H9 (cell line): ENCODE measurements at places on chromosomes 2 and 18.

DNA sequence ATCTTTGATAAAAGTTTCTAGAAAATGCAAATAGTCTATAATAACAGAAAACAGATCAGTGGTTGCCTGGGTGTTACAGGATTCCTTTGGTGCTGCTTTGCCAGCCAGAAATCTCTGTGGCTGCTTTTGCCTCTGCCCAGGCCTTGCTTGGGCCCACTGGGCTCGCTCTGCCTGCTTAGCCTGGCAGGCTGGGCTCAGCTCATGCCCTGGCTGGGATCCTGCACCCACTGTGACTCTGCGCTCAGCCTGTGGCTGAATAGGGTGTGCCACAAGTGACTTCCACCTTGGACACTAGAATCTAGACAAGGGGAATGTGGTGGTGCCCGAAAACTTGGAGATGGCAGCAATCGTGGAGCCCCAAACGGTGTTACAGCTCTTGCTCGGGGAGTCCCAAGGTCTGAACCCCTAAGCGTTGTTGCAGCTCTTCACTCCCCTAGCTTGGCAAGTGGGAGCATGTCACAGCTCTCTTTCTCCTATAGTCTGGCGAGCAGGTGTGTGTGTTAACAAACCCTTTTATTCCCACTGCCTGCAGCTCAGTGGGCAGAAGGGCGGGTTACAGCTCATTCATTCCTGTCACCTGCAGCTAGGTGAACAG lies 50.9 kb downstream of the FBXO48 start:
- no peak for DNase-seq

DNA sequence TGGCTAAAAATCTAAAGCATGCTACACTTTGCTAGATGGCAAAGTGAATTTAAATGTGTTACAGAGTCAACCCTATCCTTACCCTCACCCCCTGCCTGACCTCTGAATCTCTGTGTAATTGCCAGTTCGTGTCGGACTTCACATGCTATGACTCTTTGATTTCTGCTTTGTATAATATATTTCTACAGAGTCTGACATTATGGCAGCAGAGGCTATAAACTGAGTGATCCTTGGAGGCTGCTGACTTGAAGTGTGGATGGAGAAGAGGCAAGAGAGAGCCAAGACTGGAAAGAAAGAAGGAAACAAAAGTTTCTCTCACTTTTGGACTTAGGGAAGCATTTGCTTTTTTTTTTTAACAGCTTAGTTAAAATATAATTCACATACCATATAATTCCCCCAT lies 89.9 kb upstream of the CYP26B1 start:
- no peak for DNase-seq

DNA sequence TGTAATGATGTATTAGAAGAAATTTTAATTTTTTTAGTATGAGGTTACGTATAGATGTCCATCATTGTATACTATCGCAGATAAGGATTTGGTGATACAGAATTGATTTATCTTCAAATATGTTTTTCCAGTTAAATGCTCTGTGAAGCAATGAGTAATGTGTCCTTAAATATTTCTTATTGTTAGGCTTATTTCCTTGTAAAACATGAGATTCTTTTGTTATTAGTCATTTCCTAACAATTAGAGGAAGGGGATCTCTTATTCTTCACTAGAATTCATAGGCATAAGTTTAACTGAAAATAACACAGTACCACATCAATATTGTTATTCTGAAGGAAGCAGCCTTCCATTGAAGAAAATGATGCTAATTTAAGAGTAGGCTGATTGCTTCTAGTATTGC lies 15.5 kb upstream of the OTX1 start:
- DNase-seq: no peak

- DNase-seq: no peak
Observed at GRCh38 chr2:67225287-67225973, 171.7 kb upstream of the ETAA1 start.

- no peak for DNase-seq
Observed at GRCh38 chr2:166031054-166031453, 77.5 kb upstream of the TTC21B start.

- DNase-seq: no peak
Observed at GRCh38 chr18:484749-485464, 15.6 kb downstream of the COLEC12 start.
